ENCODE measurements at places on chromosomes 12 and 14.

GRCh38 chr12:43896496-43896895, 60.6 kb downstream of the TMEM117 start:
- no peak for DNase-seq

DNA sequence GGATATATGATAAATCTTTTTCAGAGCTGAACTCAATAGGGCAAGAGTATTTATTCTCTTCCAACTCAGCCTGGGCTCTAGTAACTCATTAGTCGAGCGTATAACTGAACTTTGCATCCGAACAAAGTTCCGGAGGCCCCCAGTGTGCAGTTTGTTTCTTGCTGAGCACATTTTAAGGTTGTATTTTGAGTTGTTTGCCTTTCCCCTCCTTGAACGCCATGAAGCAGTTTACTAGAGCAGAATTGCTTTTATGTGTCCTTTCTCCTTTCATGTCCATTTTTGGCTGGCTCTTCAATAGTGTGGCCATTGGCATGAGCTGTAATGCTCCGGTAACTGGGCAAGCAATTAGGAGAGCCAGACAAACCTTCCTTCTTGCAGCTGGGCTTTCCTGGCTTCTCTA, 105.3 kb downstream of the WIF1 start:
- no peak for DNase-seq

GRCh38 chr12:121205491-121205890, 4.4 kb upstream of the P2RX4 start:
- no peak for DNase-seq

- no peak for DNase-seq
Measured at GRCh38 chr12:46446645-46447044, 74.1 kb upstream of the SLC38A2 start.

DNA sequence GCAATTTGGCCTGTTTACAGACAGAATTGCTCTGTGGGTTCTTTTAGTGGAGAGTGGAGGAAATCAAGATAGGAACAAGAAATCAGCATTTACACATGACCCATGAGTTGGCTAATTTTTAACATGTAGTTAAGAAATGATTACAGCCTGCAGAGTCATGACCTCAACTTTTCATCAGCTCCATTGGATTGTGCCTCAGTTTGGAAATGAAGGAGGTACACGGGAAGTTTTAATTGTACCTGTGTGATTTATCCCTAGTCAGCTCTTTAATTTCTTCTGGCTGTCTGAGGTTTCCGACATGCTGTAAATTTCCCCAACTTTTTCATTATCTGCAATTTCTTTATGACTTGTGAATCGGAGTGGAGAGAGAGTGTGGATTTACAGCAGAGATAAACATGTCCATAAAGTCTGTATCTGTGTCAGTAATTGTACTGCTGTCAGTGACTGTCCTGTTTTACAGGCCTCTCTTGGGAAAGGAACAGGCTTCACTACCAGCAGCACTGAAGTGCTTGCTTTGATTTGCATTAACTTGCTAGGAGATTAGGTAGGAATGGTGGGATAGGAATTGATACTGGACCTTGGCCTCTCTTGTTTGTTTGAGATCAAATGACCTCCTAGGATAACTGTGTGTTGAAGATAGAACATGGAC, 49.2 kb downstream of the LIN52 start:
- no peak for DNase-seq

GRCh38 chr12:132647858-132648257, 29.3 kb downstream of the P2RX2 start:
- no peak for DNase-seq

- DNase-seq = peak; percentile 58
Measured at GRCh38 chr14:50018201-50018932, 98.0 kb downstream of the VCPKMT start.

DNA sequence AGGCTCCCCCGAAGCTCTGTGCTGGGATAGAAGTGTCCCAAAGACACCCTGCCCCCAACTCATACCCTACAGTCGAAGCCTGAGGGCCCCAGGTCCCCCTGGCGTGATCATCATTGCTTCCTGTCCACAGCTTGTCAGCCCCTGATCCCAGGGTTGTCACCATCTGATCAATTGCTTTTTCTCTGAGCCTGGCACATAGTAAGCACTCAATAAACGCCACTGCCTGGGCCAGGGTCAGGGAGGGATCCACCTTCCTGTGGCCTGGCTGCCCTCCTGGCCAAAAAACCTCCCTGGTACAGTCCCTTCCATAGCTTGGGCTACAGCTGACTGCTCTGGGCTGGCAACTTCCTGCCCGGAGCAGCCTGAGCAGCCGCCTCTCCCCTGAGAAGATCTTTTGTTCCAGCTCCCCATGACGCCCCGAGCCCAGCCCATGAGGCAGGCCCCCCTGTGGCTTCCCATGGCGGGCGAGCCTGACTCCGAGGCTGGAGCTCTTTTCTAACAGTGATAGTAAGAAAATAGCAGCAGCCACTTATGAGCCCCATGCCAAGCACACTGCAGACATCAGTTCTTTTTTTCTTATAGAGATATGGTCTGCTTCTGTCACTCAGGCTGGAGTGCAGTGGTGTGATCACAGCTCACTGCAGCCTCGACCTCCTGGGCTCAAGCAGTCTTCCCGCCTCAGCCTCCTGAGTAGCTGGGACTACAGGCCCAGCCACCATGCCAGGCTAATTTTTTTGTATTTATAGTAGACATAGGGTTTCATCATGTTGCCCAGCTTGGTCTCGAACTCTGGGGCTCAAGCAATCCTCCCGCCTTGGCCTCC, 6.5 kb downstream of the SH2B3 start:
- DNase-seq = no peak

- DNase-seq = no peak
Measured at GRCh38 chr12:3117144-3117581, 40.0 kb downstream of the TSPAN9 start.

DNA sequence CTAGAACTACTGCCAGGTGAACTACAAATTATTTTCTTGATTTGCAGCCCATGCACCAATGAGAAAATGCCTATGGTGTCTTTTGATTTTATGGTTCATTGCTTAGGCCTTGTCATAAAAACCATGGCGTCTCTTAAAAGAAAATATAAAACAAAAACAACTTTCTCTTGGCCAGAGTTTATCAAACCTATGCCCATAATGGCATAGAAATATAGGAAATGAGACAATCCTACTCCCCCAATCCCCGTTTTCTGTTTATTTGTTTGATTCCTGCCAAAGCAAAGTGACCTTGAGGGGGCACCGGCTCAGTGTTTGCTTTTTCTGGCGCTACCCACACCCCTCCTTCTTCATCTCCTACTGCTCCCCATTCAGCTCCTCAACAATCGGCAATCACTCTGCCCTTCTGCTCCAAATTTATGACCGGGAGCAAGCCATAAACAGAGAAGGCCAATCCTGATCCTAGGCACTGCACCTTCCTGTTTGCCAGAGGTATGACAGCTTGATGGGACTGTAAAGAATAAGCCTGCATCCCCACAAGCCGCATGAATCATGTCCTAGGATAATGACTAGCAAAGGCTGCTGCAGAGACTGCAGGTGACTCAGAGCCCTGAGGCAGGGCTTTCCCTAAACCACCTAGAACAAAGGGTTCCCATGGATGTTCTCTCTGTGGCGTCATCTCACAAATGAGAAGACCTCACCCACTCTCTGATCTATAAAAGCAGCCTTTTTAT, 874.9 kb downstream of the NRXN3 start:
- no peak for DNase-seq

- DNase-seq = no peak
Measured at GRCh38 chr14:75125617-75126016, 1.2 kb downstream of the NEK9 start.

- no peak for DNase-seq
Measured at GRCh38 chr12:130981074-130981742, 27.5 kb downstream of the ADGRD1 start.

DNA sequence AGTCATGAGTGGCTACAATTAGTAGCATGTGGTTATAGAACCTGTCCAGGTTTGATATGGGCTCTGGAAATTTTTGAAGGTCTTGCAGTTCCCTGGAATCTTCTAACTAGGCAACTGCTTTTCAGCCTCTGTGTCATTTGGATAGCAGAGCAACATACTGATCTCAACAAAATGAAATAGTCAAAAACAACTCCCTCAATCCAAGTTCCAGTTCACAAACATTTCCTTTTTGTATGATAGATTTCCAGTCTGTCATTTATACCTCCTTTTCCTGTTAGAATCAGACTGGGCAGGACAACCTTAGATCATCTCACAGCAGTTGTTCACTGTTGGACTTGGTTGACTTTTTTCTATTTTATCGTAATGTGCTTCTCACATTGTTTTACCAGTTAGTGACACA, 442.1 kb upstream of the PDE3A start:
- DNase-seq = no peak
